ENCODE measurements at places on chromosomes 4 and X. TPM values are rescaled to one million over a fixed set of nuclear protein-coding genes. Genes with fewer than 3 reads are reported as not detected.

- no peak for DNase-seq
- no peak overlapping the region for H3K27ac ChIP-seq
- no peaks in the 10 kb centered on the region for H3K4me1 ChIP-seq
- H3K36me3 ChIP-seq: no peaks in the 10 kb centered on the region
- no peaks in the 10 kb centered on the region for H3K27me3 ChIP-seq
These were observed 1718.9 kb downstream of the C4orf33 start for GRCh38 chr4:130814896-130815295.

GRCh38 chr4:152585023-152585441, 49.1 kb upstream of the FBXW7 start:
- no peaks in the 10 kb centered on the region for H3K4me1 ChIP-seq
- H3K4me3 ChIP-seq: no peak overlapping the region
- DNase-seq: no peak
- H3K36me3 ChIP-seq: no peaks in the 10 kb centered on the region
- no peak overlapping the region for H3K27ac ChIP-seq
- no peaks in the 10 kb centered on the region for H3K27me3 ChIP-seq

DNA sequence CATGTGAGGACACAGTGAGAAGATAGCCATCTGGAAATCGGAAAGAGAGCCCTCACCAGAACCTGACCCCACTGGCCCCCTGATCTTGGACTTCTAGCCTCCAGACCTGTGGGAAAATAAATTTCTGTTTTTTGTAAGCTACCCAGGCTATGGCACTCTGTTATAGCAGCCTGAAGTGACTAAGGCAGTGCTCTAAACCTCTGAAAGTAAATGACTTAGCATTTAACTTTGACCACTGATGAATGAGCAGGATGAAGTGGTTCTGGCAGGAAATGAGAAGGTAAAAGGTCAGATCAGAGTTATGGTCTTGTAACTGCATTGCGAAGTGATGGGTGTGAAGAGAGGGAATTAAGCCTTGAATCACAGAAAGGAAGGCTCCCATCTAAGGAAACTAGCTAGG, 17.0 kb downstream of the GPAT3 start:
- no peaks in the 10 kb centered on the region for H3K27me3 ChIP-seq
- H3K4me3 ChIP-seq: no peak overlapping the region
- H3K36me3 ChIP-seq: no peaks in the 10 kb centered on the region
- no peak overlapping the region for H3K27ac ChIP-seq

GRCh38 chr4:8666581-8666980, 74.0 kb downstream of the CPZ start:
- no peak overlapping the region for H3K4me3 ChIP-seq
- no peak for DNase-seq
- H3K4me1 ChIP-seq: no peaks in the 10 kb centered on the region
- no peaks in the 10 kb centered on the region for H3K36me3 ChIP-seq
- peaks cover 3% of the 10 kb centered on the region for H3K27me3 ChIP-seq

USP26 gene
- not detected for total RNA-seq

SCD5 gene
- 41.2 TPM for total RNA-seq
